ENCODE measurements at places on chromosomes 16 and 17.

- no peak for DNase-seq
These were observed 5.0 kb downstream of the TPSAB1 start for GRCh38 chr16:1245452-1246020.

GRCh38 chr17:82835766-82836512 is 3.9 kb downstream of the ZNF750 start:
- DNase-seq, result no peak

GRCh38 chr17:71922439-71922838 is 198.4 kb upstream of the SOX9 start:
- no peak for DNase-seq

DNA sequence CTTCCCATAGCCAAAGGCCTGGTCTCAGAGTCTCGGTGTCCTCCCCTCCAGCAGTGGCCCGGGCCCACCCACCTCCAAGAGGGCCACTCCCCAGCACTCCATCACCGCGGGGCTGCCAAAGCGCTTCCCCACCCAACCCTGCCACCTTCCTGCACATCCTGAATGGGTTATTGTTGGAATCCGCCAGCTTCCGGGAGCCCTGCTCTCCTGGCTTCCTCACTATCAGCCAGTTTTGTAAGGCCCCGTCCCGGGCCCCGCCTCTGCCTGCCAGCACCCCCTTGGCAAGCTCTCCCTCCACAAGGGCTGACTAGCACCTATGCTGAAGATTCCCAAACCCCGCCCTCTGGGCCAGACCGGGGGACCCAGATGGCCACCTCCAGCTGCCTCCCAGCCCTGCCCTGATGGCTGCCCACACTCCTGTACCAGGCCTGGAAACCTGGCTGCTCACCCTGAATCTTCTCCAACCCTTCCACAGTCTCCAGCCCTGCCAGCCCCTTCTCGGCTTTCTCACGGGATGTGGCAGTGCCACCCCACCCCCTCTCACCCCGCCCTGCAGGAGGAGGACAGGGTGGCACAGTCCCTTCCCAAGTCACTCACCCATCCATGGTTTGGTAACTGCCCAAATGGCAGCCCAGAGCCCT is 14.4 kb downstream of the MYBBP1A start:
- DNase-seq, result no peak

DNA sequence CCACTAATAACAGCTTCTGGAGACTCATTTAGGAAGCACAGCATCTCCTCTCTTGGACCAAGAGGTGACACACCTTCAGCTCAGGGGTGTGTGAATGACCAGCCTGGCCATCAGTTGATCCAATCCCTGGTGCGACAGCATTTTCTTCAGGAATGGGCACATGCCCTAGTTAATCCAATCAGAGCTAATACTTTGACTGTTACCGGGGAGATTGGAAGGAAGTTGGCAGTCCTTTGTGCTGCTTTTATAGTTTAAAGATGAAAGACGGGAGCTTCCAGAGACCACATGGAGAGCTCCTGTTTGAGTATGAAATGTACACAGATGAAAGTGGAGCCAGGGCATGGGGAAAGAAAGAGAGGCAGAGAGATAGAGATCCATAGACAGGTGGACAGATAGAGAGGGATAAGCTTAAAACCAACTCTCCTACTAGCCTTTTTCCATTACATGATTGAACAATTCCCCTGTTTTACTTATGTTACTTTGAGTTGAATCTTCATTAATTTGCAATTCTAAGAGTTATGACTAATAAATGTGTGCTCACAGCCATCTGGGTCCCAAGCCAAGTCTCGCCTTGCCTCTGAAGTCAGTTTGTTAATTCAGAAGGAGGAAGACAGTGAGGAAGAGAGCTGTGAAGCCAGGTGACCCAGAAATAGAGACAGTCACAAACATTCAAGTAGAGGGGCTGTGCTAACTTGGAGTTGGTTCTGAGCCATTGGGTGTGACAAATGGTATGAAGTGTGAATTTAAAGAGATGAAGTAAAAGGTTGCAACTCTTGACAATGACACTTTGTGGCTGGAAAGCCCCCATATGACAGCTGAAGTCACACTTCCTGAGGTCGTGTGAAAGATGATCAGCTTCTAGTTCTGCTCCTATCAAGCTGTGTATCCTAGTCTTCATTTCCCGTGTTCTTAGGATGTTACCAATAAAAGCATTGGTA is 120.0 kb upstream of the GOT2 start:
- DNase-seq, result no peak

DNA sequence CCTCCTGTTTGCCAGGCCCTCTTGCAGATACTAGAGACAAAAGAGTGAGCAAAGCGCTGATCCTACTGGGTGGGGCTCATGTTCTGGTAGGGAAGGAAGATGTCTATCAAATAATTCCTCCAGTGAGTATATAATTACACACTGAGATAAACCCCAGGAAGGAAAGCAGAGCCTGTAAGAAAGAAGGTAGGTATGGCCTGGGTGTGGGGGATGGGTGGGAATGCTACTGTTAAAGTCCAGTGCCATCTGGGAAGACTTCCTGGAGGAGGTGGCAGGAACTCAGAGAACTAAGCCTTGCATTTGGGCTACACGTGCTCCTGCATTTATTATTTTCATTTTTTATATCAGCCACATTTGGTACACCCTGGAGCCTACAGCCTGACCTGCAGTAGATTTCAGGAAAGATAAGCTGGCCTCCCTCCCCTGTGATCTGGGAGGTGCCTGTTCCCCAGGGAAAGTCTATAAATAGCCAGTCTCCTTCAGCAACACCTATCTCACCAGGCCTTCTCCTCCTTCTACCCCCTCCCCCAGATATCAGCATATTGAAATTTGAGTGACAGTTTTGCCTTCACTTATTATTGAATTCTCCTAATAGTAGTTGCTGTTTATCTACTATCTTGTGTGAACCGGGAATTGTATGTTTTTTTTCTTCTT is 11.5 kb downstream of the ATP2C2 start:
- no peak for DNase-seq

DNA sequence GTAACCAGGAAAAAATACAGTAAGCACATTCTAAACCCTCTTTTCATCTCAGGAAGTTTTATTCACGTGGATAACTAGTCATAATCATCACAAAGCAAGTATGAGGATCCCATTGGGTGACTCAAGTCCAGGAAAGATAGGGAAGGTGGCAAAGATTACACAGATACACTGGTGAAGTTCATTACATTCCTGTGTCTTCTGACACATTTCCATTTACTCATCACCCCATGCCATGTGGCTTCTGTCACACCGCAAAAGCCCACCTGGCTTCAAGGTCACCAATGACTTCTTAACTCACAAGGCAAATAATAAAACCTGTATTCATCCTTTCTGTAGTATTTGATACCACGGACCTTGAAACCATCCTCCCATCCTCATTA is 17.0 kb downstream of the HS3ST3A1 start:
- DNase-seq, result no peak

DNA sequence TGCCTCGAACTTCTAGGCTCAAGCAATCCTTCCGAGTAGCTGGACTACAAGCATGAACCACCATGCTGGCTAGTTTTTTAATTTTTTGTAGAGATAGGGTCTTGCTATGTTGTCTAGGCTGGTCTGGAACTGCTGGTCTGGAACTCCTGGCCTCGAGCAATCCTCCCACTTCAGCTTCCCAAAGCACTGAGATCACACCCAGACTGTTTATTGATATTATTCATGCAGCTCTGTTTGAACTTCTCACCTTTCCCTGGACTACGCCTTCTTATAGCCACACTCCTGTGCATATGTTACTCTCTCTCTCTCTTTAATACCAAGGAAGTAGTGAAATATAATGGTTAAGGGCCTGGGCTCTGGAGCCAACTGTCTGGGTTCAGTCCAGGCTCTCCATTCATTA is 4.6 kb downstream of the COG7 start:
- DNase-seq, result no peak

DNA sequence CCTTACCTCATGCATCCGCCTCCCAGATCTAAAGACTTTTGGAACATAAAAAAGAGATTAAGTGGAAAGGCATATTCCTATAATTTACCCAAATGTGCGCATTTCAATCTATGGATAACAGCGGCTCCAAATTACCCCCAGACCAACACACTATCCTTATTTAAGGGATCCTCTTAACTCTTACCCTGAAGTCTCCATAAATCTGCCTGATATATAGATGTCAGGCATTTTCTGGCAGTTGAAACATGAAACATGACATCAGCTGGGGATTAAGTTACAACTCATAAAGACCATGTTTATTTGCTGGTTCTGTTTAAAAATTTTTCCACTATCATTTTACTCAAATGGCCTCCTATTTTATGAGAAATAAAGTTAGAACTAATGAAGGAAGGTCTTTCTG is 478.5 kb upstream of the SALL1 start:
- DNase-seq, result no peak

DNA sequence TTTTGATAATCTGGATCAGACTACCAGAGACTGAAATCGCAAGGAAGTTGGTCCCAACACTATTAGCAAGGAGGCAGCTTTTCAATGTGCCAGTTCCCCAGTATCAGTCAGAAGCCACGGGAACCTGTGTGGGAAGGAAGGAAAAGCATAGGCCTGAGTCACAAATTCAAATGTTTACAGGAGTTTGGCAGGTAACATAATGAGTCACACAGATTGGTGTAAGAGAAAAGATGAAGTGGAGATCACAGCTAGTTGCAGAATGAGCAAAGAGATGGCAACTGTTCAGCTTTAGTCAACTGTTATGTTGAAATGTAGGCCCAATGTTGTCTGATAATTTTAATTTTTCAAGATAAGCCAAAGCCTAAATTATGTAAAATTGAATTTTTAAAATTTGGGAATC is 28.1 kb upstream of the ITGA2B start:
- DNase-seq, result no peak

GRCh38 chr16:17914168-17914567 is 422.4 kb downstream of the NPIPA8 start:
- no peak for DNase-seq

- DNase-seq, result no peak
These were observed 28.1 kb upstream of the BEAN1 start for GRCh38 chr16:66399031-66399430.

DNA sequence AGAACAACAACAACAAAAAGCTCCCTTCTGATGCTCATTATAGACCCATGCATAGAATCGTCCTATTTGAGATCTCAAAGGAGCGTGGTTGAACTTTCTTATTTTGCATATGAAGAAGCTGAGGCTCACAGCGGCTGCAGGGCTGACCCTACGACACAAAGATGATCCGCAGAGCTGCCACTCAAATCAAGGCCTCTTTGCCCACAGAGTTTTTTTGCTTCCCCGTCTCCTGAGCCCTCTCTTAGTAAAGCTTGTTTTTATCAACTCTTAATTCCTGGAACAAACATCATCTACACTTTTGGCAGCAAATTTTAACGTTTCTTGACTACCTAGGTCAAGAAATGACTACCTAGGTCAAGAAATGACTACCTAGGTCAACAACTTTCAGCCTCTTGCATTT is 73.7 kb downstream of the C16orf95 start:
- no peak for DNase-seq

DNA sequence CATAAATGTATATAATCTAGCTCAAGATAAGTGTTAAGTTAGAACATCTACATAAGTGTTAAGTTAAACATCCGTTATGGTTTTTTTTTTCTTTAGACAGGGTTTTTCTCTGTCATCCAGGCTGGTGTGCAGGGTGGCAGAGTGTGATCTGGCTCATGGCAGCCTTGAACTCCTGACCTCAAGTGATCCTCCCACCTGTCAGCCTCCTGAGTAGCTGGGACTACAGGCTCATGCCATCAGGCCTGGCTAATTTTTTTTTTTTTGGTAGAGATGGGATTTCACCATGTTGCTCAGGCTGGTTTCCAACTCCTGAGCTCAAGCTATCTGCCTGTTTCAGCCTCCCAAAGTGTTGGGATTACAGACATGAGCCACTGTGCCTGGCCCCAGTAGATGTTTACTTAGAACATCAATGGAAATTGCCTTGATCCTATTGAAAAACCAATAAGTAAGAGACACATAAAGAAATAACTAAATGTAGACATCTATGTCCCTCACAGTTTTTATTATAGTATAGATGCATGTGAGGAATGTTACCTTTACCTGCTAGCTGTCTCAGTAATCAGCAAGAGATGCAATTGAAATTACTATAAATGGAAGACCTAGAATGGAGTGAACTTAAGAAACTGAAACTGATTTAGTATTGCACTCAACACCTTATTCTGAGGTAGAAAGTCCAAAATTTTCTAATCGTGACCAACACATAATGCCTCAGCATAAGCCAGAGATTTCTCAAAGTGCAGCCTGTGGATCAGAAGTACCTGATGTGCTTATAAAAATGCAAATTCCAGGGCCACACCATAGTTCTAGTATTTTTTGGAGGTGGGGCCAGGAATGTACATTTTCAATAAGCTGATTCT is 5.5 kb upstream of the FAM20A start:
- no peak for DNase-seq

DNA sequence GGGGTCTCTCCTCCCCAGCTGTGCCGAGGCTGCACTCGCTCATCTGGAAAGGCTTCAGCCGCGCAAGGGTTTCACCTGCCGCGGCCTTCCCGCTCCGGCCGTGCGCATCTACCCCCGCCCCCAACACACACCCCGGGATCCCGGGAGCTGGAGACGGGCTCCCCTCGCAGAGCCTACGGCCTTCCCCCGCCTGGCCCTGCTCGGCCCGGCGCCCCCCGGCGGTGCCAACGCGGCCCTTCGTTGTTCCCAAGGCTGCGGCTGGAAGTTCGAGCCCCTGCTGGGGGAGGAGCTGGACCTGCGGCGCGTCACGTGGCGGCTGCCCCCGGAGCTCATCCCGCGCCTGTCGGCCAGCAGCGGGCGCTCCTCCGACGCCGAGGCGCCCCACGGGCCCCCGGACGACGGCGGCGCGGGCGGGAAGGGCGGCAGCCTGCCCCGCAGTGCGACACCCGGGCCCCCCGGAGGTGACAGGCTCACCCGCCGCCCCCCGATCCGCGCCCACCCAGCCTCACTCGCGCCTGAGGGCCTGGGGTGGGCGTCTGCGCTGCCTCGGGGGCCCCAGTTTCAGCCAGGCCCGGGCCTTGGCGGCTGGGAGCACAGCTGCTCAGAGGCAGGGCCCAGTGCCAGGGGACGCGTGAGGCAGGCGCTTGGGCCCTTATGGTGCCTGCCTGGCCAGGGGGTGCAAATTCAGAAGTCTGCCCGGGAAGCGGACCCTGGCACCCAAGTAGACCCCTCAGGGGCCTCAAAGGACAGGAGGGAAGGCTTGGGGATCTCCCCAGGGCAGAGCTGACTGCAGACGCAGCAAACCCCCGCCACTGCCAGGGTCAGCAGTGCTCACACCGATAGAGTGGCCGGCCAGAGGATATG is 11.2 kb downstream of the GALK1 start:
- no peak for DNase-seq

DNA sequence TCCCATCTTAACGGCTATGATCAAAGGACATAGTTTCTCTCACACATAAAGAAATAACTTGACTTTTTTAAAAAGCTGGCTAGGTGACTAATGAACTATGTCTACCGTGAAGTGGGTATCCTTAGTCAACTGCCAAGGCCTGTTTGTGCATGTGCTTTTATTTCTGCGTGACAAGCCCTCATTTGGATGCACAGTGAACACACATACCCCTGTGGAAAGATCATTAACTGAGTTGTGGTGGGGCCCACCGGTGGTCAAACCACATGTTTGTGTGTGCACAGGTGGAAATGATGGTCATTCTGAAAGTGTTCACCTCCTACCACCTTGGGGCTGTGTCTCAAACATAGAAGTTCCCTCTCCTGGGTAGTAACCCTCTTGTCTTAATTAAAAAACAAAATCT is 256.1 kb upstream of the SALL1 start:
- no peak for DNase-seq

Data from substantia nigra (tissue), 51 donors.